ENCODE measurements at places on chromosomes 5 and 9. TPM values are rescaled to one million over a fixed set of nuclear protein-coding genes. Genes with fewer than 3 reads are reported as not detected.

- DNase-seq, result peak; percentile 87
Measured at GRCh38 chr9:5269249-5269715, 35.2 kb downstream of the RLN2 start.

DNA sequence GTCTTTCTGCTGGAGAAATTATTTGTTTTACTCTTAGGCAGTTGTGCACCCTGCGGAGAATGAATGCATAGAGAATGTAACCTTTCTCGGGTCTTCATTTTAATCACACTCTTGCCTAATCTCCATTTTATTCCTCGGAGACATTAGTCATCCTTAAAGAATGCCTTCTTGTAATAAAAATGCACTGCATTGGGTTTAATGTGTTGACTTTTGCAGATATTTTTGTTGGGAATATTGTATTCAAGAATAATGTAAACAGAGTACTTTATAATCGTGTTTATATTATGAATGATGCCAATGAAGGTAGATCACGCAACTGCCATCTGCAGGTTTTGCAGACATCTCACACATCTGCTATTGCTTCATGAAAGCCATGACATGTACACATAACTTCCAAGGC is 1093.9 kb upstream of the CDH6 start:
- DNase-seq, result peak; percentile 40

DNA sequence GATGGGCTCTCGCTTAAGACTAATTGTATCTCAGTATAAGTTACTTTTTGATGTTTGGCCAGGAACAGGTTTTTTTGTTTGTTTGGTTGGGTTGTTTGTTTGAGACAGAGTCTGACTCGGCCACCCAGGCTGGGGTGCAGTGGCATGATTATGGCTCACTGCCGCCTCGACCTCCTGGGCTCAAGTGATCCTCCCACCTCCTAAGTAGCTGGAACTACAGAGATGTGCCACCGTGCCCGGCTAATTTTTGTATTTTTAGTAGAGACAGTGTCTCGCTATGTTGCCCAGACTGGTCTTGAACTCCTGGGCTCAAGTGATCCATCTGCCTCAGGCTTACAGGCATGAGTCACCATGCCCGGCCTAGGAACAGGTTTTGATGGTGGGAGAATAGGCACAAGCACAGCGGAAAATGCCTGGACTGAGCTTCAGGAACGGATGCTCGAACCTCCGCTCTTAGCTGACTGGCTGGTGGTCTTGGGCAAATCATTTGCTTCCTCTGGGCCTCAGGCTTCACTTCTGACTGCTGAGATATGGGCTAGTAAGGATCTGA is 11.4 kb upstream of the SYNPO start:
- DNase-seq, result no peak

KIF4B gene
- not detected for total RNA-seq

GRCh38 chr5:92775711-92776615 is 805.1 kb downstream of the NR2F1-AS1 start:
- DNase-seq, result peak; percentile 36

DNA sequence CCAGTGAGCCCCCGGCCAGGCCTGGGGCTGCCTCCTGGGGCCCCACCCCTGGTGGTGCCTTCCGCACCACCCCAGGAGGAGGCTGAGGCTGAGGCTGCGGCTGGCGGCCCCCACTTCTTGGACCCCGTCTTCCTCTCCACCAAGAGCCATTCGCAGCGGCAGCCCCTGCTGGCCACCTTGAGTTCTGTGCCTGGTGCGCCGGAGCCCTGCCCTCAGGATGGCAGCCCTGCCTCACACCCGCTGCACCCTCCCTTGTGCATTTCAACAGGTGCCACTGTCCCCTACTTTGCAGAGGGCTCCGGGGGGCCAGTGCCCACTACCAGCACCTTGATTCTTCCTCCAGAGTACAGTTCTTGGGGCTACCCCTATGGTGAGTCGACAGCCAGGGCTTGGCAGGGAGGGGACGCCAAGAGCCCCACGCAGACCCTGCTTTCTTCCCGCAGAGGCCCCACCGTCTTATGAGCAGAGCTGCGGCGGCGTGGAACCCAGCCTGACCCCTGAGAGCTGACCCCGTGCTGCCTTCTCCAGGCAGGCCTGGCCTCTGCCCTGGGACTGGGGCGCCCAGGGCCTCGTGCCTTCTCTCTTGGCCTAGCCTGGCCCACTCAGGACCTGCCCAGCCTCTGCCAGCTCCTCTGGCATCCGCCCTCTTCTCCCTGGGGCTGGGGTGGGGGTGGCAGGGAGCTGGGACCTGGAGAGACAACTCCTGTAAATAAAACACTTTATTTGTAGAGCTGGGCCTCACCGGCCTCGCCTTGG is 4.0 kb upstream of the EHMT1 start:
- no peak for DNase-seq

- DNase-seq, result peak; percentile 95
Measured at GRCh38 chr5:91848453-91848852, 465.3 kb upstream of the ARRDC3 start.

DNA sequence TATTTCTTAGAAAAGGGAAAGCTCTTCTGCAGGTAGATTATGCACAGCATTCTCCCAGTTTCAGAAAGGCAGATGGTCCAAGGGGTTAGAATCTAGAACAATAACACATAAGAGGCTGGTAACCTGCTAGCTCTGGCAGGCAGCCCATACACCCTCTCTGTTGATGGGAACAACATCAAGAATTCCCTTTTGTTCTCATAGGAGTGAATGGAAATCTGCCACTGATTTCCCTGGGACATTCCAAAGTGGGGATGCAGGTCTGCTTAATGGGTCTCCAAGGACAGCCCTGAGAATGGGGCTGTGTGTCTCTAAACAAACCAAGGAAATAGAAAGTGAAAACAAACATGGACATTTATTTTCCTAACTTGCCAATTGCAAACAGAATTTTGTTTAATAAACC is 456.8 kb downstream of the EBF1 start:
- DNase-seq, result no peak

DNA sequence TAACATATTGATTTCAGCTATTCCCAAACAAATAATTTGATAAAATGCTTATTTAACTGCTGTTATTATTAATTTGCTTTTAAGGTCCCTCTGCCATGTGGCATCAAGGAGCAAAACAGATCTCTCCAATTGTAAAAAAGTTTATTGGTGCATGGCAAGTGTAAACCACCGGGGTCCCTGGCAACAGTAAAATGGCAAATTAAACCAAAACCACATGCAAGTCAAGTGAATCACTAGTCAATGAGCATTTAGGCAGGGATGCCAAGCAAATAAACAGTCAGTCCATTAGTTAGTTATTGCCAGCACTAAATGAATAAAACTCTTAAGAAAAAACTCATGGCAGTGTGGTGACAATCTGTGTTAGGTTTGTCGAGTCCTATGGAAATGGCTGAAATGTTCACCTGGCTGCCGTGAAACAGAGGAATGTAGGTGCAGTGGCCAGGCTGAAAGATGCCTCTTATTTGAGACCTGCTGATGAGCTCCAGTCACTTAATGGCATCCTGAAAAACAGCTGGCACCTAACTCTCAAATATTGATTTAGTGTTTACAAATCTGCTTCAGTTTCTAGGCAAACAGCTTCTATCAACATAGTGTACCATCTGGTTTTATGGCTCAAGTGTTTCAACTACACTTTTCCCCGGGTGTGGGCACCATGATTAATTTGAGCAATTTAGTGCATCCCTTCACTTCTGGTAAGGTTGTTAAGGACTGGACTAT is 296.5 kb upstream of the ITGA1 start:
- no peak for DNase-seq

CAMK2A gene
- 1.6 TPM for total RNA-seq

DNA sequence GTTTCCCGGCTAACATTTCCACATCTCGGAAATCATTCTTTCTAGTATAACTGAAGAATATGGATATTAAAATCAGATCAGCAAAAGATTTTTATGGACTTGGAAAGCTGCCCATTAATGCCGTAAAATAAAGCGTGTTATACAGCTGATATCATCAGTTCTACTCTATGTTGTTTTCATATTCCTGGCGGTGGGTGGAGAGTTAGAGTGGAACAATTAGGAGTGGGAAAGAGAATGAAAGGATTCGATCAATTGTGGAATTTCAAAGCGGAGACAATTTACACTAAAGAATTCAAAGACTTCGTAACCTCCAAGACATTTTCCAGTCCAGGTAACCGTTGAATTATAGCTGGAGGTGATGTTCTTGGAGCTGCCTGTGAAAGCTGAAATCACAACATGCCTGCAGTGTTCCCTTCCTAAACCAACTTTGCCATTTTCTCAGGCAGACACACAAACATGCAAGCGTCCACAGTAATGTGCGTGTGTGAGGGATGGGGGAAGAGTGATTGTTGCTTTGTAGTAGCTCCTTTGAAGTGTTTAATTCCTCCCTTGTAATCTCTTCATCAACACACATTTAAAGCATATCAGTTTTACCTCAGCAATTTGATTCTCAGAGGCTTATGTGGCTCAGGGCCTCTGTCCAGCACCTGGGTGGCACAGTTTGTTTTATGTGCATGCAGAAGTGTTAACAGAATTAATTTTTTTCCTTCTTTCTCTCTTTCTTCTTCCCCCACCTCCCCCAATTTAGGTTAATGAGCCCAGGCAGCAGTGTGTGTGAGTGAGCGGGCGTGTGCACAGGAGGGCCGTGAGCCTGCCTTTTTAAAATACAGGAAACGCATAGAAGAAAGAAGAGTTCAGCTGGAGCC is 544.1 kb downstream of the RAB3C start:
- DNase-seq, result peak; percentile 67

GRCh38 chr5:71932655-71933338 is 174.5 kb upstream of the MAP1B start:
- peak; percentile 87 for DNase-seq

SH3TC2 gene
- 2.6 TPM for total RNA-seq

MYMK gene
- not detected for total RNA-seq

- DNase-seq, result no peak
Measured at GRCh38 chr5:34695275-34696027, 39.3 kb downstream of the RAI14 start.

DNA sequence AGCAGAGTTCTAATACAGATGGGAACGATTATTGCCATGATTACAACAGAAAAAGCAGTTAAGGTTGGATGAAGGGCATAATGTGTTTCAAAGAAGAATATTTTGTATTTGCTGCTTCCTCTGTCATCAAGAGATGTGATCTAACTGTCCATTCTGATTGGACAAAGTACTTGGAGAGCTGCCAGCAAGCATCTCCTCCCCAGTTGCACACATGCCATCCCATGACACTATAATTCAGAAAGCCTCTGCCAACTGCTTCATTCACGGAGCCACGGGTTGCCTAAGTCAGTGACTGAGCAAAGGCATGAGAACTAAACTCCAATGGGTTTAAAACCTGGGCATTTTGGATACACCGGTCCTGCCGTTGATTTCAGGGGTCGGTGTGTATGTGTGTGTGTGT is 253.8 kb downstream of the CRB2 start:
- DNase-seq, result no peak

GRCh38 chr5:135219868-135220267 is 179.2 kb downstream of the MACROH2A1 start:
- no peak for DNase-seq

DNA sequence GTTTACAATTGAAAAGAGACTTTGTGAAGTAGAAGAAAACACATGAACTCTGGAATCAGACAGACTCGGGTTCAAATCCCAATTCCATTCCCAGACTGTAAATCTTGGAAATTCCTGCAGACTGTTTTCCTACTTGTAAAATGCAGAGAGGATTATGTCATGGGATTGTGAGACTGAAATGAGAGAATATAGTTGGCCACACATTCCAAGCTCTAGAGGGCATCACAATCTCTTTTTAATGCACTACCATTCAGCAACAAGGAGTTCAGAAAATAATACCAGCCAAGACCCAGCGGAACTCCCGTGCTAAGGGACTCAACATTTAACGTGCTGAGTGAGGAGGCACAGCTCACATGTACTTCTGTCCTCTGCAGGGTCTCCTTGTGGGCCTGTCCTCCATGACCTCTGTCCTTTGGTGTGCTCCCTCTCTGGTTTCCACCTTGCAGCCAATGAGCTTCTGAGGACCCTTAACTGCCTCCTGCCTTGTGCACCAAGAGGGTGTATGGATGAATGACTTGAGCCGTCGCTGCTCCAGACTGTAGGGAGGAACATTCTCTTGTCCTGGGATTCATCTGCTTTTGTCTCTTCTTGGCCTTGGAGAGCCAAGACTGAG is 263.5 kb downstream of the NTRK2 start:
- DNase-seq, result no peak

SNCB gene
- 3.4 TPM for total RNA-seq

- no peak for DNase-seq
Measured at GRCh38 chr9:136079916-136080246, 15.2 kb downstream of the NACC2 start.

GRCh38 chr5:38011668-38012188 is 171.9 kb upstream of the GDNF start:
- no peak for DNase-seq

GRCh38 chr5:167171056-167171455 is 1120.4 kb upstream of the WWC1 start:
- DNase-seq, result no peak

PRR16 gene
- total RNA-seq, result 9.1 TPM

- DNase-seq, result no peak
Measured at GRCh38 chr5:56565644-56566043, 249.7 kb upstream of the MAP3K1 start.

GRCh38 chr5:81202655-81203054 is 30.5 kb upstream of the CKMT2 start:
- no peak for DNase-seq

DIAPH1 gene
- 78.8 TPM for total RNA-seq

INSL4 gene
- not detected for total RNA-seq

- no peak for DNase-seq
Measured at GRCh38 chr9:119781886-119782285, 412.7 kb upstream of the BRINP1 start.

ADAMTS6 gene
- 37.1 TPM for total RNA-seq

DNA sequence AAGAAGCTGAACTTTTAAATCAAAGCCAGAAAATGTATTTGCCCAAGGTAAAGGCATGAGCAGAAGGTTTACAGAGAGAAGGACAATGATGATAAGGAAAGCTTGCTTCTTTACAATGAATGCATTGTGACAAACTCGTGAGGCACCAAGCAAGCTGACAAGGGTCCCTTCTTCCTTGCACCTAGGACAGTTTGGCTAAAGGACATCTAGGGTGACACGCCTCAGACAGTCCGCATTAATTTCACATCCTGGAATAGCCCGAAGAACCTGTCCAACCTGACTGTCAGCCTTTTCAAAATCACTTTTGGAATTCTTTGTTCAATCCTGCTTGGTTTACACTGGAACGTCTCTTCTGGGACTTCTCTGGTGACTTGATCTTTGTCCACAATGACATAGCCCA is 146.4 kb upstream of the MAP3K1 start:
- no peak for DNase-seq

GRCh38 chr9:8637626-8638025 is 838.0 kb upstream of the DMAC1 start:
- DNase-seq, result no peak

NRARP gene
- total RNA-seq, result 7.3 TPM

GRCh38 chr5:126544087-126544740 is 50.8 kb downstream of the ALDH7A1 start:
- no peak for DNase-seq

- DNase-seq, result peak; percentile 12
Measured at GRCh38 chr5:109485030-109485429, 75.3 kb upstream of the PJA2 start.

- DNase-seq, result no peak
Measured at GRCh38 chr5:161403996-161404395, 142.5 kb downstream of the GABRB2 start.

NMUR2 gene
- total RNA-seq, result not detected
